NCI-H524 (cell line): ENCODE measurements at places on chromosomes 7 and 10.

GRCh38 chr7:107152011-107152410 lies 16.8 kb upstream of the HBP1 start:
- no peak for DNase-seq

DNA sequence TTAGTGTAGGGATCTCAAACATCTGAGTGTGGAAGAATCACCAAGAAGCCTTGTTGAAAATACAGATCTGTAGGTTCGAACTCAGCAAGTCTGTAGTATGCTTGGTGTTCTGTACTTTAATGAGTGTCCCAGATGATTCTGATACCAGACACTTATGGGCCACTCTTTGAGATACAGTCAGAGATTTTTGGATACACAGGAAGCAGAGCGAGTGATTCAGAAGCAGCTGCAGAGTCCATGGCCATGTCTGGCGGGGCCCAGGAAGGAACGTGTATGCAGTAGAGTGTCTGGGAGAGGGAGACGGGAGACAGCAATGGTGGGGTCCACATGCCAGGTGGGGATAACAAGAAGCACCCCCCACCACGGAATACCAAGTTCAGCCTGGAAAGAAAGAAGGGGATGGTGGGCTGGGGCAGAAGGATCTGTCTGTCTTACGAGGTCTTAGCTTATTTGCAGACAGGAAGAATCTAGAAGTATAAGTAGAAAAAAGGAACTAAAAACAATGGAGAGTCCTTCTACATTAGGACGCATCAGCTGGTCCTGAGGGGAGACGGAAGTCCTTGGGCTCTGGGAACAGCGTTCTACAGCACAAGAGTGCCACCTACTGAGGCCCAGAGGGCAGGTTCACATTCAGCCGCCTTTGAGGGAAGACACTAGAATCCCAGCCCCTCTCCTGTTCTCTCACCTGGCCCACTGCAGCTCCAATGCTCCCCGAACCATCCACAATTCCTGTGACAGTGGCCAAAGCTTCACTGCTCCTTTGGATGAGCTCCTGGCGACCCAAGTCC lies 55.4 kb downstream of the SLC37A3 start:
- DNase-seq, result peak; percentile 26

DNA sequence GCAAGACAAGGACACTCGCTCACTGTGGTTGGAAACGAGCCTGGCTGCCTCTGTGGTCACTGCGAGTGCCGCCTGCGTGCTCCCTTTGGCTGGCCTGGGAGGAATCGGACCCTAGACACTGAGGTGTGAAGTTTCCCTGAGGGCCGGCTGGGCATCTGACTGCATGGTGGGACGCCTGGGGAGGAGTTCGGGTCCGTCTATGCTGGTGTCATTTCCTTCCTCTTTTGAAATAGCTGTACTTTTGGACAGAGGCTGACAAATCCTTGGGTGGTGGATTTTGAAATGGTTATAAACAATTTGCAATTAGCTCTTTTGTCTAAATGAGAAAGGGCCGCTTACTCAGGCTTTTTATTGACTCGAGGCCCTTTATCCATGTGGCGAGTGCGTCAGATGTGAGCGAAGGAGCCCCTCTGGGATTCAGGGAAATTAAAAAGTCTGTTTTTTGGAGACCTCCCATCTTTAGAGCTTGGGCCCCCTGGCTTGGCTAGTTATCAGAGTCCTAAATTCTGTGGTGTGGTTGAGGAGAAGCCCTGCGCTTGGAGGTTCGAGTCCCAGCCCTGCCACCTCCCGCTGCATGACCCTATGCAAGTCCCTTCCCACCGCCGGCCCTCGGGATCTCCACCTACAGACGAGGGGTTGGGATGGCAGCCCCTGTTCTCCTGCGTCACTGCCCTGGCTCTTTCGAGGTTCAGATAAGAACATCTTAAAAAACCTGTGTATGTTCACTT lies 147.1 kb downstream of the RGS10 start:
- DNase-seq, result no peak

DNA sequence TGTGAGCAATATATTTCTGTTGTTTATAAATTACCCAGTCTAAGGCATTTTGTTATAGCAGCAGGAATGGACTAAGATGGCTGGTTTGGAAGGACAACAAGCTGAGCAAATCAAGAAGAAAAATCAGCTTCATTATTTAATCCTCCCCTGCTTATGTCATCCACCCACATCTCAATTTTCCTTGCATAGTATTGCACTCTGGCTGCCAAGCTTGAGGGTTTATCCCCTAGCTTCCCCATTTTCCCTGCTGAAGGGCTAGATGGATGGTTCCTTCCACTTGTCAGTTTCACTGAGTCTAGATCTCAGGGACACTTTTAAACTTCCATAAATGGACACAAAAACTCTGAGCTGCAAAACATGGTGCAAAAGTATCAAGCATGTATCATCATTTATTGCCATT lies 75.2 kb upstream of the LAMB4 start:
- DNase-seq, result no peak

DNA sequence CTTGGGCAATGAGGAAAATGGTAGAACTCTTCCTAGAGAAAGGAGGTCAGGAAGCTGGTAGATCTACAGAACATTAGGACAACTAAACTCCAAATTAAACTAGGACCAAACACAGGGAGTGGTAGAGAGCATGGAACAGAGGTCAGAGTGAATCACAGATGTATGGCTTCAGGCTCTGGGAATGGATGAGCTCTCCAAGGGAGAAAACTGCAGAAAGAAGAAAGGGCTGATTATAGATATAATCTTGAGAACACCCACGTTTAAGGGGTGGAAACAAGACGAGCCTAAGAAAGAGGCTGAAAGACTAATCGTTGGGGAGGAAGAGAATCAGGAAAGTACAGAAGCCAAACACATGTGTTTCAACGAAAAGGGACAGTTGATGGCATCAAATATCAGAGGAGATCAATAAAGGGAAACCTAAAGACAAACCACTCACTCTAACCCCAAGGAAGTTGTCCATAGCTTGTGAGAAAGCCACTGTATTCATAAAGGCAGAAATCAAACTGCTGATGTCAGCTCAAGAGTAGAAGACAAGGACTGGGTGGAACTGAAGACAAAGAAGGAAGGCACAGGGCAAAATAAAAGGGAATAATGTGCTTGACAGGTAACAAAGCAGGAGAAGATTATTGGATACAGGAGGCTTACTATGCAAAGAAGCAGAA lies 41.4 kb downstream of the NUDCD3 start:
- DNase-seq, result no peak

GRCh38 chr10:63481815-63482421 lies 16.1 kb upstream of the JMJD1C start:
- DNase-seq, result no peak

DNA sequence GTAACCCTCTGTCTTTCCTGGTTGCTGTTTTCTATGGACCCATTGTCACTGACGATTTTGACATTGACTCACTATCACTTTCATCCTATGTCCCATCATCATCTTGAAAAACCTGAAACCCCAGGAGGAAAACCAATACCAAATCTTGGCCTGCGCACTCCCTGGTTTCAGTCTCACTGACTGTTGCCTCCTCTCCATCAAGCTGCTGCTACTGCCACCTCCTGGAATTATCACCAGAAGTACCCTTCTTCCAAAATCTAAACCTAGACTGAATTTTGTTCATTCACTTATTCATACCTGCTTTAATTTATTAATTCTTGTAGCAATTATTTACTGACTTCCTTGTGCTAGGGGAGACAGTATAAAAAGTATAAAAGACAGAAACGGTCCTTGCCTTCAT lies 44.5 kb upstream of the ACBD5 start:
- peak; percentile 3 for DNase-seq

DNA sequence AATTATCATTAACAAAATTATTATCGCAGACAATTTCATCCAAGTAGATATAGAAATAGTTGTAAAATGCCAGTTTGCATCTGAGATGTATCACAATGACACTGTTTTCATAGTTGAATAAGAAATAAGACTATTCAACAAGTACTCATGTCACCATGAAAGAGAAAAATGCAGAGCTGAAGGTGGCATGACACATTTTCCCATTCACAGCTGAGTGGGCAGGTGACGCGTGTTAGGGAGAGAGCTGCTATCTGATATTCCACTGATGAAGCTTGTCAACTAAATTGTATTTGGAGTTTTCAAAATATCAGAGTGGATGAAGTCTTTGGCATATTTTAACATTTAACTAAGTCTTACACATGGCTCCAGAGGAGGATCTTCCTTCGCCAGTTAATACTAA lies 70.3 kb upstream of the HDAC9 start:
- no peak for DNase-seq

GRCh38 chr10:26621243-26621888 lies 76.1 kb upstream of the PDSS1 start:
- no peak for DNase-seq
